ENCODE measurements at places on chromosomes 2 and 18.

- DNase-seq = no peak
Observed at GRCh38 chr2:118168615-118169014, 80.3 kb downstream of the INSIG2 start.

GRCh38 chr2:161238265-161238559, 70.0 kb upstream of the PSMD14 start:
- DNase-seq = no peak

- no peak for DNase-seq
Observed at GRCh38 chr2:105557021-105557920, 158.4 kb upstream of the FHL2 start.

DNA sequence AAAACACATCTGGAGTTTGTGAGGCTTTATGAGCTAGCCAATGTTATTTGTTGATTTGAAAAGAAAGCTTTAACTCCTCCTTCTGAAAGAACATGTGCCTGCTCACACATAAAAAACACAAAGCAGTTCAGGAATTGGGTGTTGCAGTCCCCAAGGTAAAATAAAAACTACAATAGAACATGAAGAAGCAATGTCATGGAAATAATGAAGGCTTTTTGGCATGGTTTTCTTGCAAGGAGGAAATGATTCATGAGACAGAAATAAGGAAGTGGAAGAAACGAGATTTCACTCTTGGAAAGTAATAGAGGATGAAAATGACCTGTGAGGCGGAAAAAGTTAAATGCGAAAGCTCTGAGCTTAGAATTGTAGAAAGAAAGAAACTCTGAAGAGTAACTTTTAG, 81.1 kb downstream of the TRIB2 start:
- DNase-seq = no peak

DNA sequence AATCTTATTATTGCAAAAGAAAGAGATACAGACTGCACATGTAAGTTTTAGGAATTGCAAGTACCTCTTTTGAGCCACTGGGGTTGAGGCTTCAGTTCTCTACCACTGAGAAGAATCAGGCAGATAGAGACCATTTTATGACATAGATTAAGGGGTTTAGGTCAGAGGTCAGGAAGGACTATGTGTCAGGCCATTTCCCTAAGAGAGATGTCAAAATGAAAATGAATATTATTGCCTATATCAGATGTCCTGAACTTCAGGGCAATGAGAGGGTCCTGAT, 113.7 kb downstream of the GATA6 start:
- no peak for DNase-seq

DNA sequence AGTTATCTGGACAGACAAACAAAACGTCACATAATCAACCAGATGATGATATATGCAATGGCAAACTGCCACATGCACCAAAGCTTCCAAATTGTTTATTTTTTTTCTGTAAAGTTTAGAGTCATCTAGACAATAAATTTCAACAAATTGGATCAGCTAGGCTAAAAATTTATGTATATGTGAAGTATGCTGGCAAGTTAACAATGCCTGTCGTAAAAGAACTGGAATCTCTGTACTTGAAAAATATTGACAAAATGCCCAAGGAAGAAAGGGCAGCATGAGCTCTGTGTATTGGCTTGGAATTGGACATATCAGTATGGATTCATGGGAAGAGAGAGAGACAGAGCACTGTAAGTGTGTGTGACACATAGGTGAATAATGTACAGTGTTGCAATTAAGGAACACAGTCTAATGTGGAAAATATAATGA, 309.8 kb downstream of the ERBB4 start:
- no peak for DNase-seq

GRCh38 chr2:102582845-102583244, 36.5 kb upstream of the SLC9A2 start:
- DNase-seq = no peak

GRCh38 chr18:63892566-63892965, 5.1 kb downstream of the SERPINB2 start:
- no peak for DNase-seq
